ENCODE measurements at places on chromosomes 11 and 22.
A peak's percentile ranks its signal among the peaks of the same experiment; 100 is the strongest.

GRCh38 chr22:28882545-28882877 lies 861 bp upstream of the ZNRF3 start:
- DNase-seq = peak; percentile 21

DNA sequence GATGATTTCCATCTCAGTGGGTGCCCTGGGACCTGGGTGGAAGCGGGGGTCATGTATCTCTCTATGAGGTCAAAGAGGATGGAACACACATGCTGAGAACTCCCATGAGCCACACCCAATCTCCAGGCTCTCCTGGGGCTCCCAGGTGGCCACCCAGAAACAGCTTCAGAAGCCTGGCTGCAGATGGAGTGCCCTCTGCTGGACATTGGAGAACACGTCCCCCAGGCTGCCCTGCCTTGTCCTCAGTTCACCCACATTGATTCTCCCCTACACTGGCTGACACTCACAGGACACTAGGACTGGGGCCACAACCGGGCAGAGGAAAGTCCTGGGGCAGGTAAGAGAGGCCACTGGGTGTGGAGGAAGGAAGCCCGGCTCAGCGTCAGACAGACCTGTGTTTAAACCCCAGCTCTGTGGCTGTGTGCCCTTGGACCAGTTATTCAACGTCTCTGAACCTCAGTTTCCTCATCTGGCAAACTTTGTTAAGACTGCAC lies 4.5 kb upstream of the NOL12 start:
- DNase-seq = peak; percentile 53

- DNase-seq = no peak
These were observed 43.7 kb upstream of the SUSD2 start for GRCh38 chr22:24137595-24137994.

- DNase-seq = no peak
These were observed 4.6 kb downstream of the APOL4 start for GRCh38 chr22:36197065-36197440.

GRCh38 chr22:42855721-42856120 lies 1.4 kb downstream of the ARFGAP3 start:
- no peak for DNase-seq

DNA sequence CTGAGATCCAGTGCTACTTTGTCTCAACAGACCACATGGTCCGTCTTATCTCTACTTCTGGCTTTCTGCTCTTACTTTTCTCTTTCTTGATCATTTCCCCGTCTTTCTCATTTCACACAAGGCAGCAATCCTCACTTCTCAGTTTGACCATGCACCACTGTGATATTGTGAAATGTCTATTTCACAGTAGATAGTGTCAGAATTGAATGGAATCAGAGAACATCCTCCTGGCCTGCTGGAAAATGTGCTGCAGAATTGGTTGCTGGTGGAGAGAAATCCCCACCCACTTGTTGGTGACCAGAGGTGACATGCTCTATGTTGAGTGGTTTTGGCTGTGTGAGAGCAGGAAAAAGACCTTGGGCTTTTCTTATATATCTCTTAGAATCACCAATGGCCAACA lies 57.8 kb upstream of the RCN1 start:
- DNase-seq = no peak

DNA sequence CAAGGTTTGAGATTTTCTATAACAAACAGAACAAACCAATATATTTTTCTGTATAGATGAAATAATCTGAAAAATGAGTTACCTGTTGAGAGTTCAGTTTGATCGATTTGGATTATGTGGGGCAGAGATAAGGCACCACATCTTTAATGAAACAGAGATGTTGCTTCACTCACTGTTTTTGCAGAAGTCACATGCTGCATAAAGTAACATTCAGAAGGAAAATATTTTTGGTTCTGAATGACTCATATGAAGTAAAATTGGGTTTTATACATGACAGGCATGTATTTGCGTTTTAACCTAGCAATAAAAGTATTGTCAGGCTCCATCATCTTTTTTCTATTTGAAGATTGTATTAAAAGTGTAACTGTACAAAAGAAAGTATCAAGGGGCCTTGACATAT lies 77.8 kb downstream of the BBOX1 start:
- no peak for DNase-seq

DNA sequence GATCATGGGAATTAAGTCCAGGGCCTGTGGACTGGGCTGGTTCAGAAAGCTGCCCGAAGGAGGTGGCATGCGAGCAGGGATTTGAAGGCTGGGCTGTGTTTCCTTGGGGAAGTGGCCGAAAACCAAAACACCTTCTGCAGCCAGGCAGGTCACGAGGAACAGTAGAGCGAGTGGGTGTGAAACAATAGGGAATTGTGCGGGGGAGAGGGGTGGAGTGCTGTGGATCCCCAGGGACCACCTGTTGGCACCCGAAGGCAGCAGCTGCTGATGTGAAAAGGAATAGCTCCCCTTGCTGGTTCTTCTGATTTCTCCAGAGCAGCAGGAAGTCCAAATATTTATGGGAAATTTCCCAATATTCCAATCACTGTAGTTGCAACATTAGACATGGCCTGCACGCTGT lies 24.6 kb downstream of the TP53I11 start:
- peak; percentile 25 for DNase-seq

GRCh38 chr22:33792832-33793231 lies 127.4 kb downstream of the LARGE1 start:
- no peak for DNase-seq

GRCh38 chr11:128814856-128815705 lies 52.0 kb downstream of the KCNJ1 start:
- peak; percentile 28 for DNase-seq

DNA sequence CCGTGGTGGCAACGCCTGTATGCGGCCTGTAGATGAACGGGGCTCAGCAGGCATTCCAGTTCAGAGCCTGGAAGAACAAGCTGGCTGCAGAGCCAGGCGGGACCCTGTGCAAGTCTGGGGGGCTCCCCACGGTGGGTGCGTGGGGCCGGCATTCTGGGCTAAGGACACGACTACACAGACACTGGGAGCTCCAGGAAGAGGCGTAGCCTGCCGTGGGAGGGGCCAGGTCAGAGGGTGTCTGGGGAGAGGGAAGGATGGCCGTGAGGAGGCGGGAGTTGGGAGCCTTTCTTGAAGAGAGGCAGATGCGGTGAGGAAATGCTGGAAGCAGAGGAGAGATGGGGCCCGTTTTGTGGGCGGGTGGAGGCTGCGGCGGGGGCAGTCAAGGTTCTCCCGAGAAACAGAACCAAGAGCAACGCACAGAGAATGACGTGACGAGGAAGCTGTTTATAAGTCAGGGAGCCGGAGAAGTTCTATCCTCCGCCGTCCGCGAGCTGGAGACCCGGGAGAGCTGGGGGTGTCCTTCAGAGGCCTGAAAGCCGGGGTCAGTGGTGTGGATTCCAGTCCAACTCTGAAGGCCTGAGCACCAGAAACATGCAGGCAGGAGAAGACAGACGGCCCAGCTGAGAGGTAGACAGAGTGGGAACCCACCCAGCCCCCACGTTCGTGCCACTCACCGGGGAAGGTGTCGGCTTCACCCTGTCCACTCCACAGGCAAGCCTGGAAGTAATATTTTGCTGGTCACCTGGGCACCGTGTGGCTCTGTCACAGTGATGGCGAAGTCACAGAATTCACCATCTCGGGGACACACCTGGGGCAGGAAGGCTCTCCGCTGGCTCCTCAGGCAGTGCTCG lies 529.6 kb downstream of the BRD1 start:
- DNase-seq = no peak

- DNase-seq = no peak
These were observed 191.4 kb downstream of the ARHGAP42 start for GRCh38 chr11:100878474-100878873.

GRCh38 chr11:69945157-69945556 lies 125.9 kb upstream of the FGF3 start:
- DNase-seq = no peak

DNA sequence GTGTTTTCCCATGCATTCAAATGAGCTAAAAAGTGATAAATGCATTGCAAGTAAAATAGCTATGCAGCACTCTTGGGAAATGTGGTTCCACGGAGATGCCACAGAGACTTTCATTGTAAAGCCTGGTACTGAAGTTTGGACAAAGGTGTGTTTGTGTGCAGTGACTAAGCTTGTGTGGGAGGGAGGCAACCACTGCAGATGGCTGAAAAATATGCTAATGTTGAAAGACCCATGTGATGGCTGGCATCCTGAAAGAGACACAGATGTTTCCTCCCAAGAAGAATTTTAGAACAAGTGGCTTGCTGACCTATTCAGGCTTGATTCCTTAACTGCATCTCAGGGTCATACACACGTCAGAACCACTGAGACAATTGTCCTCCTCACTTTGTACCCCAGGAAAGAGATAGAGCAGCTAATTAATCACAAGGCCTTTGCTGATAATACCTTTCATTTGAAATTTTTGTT lies 73.8 kb downstream of the FAM76B start:
- peak; percentile 80 for DNase-seq

DNA sequence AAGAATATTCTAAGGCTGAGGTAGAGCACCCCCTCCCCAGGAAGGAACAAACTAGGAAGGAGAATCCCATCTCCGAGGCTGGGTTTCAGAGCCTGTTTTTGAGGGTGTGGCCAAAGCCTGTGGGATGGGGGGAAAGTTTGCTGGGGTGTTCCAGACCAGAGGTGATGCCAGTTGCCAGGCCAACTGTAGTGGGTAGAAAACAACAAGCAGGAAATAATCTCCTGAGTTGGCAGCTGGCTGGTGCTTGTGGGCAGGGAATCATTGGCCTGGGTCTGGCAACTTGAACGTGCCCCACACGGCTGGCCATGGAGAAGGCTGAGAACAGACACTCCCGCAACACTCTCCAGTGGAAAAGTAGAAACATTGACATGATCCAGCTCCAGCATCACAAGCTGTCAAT lies 385.6 kb downstream of the ETS1 start:
- no peak for DNase-seq

DNA sequence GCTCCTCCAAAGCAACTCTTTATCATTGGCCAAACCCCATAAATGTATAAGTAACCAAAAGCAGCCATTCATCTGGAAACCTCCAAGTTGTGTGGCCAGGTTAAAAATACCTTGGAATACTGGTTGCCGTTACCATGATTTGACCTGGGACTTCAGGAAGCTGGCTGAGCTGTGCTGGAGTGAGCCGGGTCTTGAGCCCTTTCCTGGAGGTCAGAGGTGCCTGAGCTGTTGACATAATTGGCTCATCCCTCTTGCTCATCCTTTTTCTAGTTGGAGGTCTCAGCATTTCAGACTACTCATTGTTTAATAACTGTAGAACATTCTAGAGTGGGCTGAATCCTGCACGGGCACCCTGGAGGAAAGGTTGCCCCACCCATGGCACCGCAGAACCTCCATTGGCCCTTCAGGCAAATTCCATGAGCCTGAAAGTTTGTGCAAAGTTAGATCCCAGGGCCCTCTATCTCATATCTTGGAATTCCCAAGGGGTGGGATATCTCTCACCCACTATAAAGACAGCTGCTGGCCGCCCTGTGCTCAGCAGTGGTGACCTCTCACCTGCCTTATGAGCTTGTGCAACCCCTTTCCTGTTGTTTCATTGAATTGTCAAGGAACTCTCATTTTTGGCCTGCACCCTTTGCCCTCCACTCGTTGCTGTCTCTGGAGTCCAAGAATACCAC lies 77.0 kb downstream of the C22orf31 start:
- DNase-seq = no peak

- DNase-seq = no peak
These were observed 865 bp downstream of the RBM14 start for GRCh38 chr11:66617155-66617834.

DNA sequence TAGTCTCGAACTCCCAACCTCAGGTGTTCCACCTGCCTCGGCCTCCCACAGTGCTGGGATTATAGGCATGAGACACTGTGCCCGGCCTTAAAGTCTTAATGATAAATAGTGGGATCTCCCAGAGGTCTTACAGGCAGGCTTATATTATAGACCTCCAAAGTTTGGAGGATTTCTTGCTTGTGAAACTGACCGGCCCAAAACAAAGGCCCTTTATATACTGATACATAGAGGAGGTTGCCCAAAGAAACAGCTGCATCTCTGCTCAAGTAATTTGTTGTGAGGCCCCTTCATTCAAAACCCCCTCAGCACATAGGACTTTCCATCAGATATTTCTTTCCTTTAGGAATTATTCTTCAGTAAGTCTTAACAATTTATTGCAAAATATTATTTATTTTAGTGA lies 27.4 kb upstream of the RDX start:
- peak; percentile 30 for DNase-seq

DNA sequence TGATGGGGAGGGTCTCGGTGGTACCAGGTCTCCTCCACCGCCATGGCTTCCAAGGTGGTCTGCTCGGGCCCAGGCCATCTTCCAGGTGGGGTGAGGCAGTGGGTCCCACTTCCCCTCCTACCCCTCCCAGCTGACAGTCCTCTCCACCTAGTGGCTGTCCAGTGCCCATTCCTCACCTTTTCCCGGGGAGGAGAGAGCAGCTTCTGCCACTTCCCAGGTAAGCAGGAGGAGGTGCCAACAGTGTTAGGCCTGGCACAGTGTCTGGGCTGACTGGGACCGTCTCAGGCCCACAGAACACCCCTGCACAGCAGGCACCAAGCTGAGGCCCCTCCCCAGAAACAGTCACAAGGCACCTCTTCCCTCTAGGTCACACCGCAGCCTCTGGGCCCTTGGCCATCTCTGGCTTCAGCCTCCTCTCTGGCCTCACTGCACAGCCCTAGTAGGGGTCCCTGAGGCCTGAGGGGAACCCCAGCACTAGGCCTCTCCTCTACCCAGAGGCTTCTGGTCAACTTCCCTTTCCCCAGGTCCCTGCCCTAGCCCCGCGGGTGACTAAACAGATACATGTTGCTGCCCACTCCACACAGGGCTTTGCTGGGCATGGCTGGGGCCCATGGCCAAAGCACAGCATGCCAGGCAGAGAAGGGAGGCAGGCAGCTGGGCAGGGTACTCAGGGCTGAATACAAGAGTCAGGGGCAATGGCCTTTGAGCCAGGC lies 2.3 kb upstream of the ANKRD13D start:
- no peak for DNase-seq

- DNase-seq = no peak
These were observed 591.4 kb downstream of the SOX6 start for GRCh38 chr11:15764948-15765347.

DNA sequence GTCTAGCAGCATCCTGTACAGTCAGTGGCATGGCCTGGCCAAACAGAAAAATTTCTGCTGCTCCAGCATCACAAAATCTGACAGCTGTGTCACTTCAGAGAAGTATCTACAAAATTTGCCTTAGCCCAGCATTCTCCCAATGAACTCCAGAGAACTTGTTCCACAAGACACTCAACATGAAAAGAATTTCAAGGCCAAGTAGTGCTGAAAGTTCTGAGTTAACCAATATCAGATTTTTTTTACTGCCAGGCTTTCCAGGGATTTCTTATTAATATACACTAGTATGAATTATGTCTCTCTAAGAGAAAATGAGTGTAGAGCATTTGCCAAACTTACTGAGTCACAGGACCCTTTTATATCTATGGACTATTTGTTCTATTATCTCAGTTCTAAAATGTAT lies 68.8 kb downstream of the OR5AK2 start:
- no peak for DNase-seq

DNA sequence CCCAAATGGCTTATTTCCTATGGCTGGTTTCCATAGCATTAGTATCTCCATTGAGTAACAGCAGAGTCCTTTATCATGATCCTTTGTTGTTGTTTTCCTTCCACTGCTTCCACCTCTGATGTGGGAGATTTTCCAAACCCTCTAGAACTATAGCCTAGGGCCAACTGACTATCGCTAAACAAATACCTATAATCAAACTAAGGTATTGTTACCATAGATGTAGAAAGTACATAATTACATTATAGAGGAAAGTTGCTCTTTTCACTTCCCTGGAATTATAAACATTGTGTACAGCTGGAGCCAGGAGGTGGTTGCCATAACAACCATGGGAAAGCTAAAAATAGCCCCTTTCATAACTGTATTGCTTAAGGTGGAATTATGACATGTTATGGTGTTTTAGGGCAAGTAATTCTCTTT lies 47.0 kb upstream of the ALKBH3 start:
- DNase-seq = no peak

GRCh38 chr11:75839851-75840250 lies 24.8 kb downstream of the UVRAG start:
- no peak for DNase-seq

Data from COLO829 (cell line).